Kidney epithelial cell (primary cell): ENCODE measurements at places on chromosomes 11 and 22. TPM values are rescaled to one million over a fixed set of nuclear protein-coding genes. Genes with fewer than 3 reads are reported as not detected.

The FGF19 gene
- not detected in 2 replicates for total RNA-seq

The JAM3 gene
- total RNA-seq: 24.6 and 28.0 TPM in 2 replicates

GRCh38 chr22:19960491-19961200, 19.0 kb upstream of the TXNRD2 start:
- no peak for DNase-seq

- DNase-seq: peak; percentile 83
Observed at GRCh38 chr11:19027829-19028595, 32.5 kb downstream of the MRGPRX2 start.

GRCh38 chr11:78938971-78939370, 364.3 kb upstream of the NARS2 start:
- no peak for DNase-seq

- DNase-seq: no peak
Observed at GRCh38 chr22:25953276-25953675, 211.3 kb downstream of the MYO18B start.

- no peak for DNase-seq
Observed at GRCh38 chr11:4495487-4495886, 13.0 kb downstream of the OR52K1 start.

GRCh38 chr11:57116654-57117053, 65.1 kb upstream of the LRRC55 start:
- no peak for DNase-seq

DNA sequence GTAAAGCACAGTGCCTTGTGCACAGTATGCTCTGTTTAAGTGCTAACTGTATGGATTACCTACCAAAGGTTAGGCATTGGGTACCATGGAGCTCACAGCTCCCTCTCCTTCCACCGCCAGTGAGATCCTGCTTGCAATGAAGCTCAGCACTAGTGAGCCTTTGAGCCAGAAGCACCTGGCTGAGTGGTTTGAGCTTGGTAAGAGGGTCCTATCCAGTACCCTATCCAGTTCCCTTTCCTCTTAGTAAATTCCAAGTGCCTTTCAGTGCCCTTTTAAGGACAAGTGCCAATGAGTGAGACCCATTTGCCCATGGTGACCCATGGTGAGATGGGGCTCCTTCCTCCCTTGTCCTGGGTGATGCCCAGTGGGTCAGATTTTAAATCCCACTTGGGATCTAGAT, 43.1 kb upstream of the NAV2 start:
- DNase-seq: no peak

DNA sequence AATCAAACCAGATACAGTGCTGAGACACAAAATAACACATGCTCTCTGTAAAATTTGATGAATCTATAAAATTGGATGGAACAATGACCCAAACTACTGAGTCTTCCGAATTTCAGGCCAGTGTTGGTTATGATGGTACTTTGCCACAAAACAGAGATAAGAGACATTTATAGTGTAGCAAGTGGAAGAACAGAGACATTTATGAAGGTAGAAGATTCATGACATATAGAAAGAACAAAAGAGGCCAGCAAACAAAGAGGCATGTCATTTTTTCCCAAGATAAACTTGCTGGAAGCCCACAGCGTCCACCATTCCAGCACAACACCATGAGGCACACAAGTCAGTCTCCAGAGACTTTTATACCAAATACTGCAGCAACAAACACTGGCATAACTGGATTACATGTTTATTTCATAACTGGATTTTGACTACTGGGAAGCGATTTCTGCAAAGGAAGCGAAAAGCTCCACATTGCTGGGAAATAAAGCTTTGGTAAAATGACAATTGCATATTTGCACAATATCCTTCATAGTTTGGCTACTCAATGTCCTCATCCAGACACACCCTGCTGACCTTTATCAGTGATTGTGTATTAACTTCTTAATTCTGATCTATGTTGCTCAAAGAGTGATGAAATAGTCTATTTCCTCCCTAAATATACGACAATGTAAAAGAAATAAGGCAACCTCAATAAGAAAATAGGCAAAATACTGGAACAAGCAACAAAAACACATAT, 17.5 kb downstream of the DDI1 start:
- DNase-seq: no peak

DNA sequence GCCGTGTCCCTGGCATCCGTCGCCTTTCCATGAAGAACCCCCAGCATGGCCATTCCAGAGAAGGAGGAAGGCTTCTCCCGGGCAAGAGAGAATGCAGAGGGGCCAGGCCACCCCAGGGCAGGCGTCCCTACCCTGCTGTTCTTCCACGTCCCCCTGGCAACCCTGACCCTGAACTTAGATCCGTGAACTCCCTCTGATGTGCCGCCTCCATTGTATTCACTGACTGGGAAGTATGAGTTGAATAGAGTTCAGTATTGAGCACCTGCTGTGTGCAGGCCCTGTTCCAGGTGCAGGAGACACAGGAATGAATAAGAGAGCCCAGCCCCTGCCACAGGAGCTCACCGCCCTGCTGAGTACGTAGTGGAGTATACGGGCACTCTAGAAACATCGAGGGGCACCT, 29.1 kb upstream of the RELT start:
- DNase-seq: no peak

- no peak for DNase-seq
Observed at GRCh38 chr11:103487113-103487512, 377.9 kb downstream of the DYNC2H1 start.

- DNase-seq: no peak
Observed at GRCh38 chr11:93567401-93567895, 24.3 kb upstream of the SMCO4 start.
